ENCODE measurements at places on chromosomes 12 and 14.

GRCh38 chr12:42237052-42237852 is 796 bp downstream of the YAF2 start:
- peak; percentile 67 for DNase-seq

DNA sequence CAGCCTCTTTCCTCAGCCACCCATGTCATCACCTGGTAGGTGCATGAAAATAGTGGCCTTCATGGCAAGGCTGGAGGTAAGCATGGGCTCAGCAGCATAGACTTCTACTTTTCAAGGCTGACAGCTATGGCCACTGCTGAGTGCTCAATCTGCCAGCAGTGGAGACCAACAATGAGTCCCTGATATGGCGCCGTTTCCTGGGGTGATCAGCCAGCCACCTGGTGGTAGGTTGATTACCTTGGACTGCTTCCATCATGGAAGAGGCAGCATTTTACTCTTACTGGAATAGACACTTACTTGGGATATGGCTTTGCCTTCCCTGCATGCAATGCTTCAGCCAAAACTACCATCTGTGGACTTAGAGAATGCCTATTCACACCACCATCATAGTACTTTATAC is 39.5 kb upstream of the USP44 start:
- DNase-seq, result no peak

- no peak for DNase-seq
These were observed 161.1 kb downstream of the NUAK1 start for GRCh38 chr12:105977652-105978051.

DNA sequence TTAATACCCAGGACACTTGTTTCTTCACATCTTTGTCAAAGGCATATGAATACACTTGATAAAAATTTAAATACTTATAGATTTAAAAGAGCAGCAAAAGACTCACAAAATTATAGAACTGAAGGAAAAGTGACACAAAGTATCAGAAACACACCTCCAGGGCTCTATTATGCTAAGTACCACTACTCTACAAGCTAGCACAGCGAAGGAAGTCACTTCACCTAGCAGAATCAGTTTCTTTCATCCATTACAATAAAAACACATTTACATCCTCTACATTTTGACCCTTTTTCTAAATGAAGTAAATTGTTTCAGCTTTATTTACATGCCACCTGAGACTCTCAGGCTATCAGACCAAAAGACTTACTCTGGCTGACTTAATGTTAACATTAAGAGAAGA is 26.6 kb upstream of the PTPRB start:
- DNase-seq, result no peak

DNA sequence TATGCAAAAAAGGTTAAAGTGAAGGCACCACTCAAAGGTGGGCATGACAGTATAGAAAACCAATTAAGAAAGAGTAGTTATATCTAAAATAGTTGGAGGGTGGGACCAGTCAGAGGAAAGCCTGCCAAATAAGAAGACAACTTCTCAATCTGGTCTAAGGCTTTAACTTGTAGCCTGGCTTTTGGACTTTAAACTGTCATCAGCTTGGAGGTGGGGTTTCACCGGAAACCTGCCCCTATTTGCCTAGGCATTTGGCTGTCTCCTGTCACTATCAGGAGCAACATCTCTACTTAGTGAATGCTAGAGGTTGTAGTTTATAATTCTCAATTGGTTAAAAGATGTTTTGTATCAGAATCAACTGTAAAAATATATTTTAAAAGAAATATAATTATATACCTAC is 107.3 kb downstream of the SLCO1B3 start:
- DNase-seq, result no peak

DNA sequence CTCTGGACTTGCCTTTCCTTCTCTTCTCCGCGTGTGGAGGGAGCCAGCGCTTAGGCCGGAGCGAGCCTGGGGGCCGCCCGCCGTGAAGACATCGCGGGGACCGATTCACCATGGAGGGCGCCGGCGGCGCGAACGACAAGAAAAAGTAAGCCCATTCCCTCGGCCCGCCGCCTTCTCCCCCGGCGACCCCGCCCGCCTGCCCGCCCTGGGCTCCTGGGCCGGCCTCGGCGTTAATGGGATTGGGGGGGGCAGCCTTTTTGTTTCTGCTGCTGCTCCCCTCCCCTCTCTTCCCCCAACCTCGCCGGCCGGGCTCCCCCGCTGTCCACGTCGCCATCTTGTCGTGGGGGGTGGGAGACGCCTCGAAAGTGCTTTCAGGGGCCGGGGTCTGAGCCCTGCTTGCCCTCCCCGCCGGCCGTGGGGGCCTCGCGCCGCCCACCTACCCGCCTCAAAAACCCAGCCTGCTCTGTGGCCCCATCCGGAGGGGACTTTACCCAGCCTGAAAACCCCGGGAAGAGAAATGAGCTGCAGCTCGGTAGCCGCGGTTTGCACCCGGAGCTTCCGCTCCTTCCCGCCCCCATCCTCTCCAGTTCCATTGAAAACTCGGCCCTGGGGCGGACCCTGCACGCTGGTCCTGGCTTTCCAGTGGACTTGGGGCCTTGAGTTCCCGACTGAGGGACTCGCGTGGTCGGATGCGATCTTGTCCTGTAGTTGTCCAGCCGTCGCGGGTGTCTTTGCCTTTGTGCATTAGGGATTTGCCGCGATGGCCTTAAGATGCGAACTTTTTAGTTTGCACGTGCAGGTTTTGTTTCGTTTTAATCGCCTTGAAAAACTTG is 598 bp downstream of the HIF1A start:
- DNase-seq, result peak; percentile 59

DNA sequence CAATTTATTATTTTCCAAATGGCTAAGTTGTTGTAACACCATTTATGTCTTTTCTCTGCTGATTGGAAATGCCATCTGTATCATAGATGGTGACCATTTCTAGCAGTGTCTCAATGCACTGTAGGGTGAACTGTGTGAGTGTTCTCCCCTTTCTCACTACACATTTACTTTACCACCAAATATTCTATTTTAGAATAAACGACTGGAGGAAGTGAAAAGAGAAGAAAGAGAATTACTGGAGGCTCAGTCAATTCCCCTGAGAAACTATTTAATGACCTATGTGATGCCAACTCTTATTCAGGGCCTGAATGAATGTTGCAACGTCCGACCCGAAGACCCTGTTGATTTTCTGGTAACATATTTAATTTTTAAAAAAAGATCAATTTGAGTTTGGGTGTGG is 15.5 kb upstream of the PAPOLA start:
- no peak for DNase-seq

DNA sequence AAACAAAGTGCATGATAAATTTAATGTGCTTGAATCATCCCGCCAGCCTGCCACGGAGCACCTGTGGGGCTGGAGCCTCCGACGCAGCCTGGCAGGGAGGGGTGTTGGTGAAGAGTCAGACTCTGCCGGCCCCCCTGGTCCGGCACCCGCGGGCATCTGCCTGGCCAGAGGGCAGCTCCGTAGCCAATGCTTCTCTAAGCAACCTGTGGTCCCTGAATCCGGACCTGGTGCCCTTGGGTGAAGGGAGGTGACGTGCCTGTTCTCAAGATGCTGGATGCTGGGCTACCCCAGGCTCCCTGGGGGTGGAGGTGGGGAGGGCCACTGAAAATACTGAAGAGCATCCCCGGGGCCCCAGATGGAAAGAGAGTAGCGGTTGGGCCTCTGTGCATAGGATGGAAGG is 158.6 kb upstream of the C14orf180 start:
- DNase-seq, result no peak
